ENCODE measurements at places on chromosomes 1 and 21.

DNA sequence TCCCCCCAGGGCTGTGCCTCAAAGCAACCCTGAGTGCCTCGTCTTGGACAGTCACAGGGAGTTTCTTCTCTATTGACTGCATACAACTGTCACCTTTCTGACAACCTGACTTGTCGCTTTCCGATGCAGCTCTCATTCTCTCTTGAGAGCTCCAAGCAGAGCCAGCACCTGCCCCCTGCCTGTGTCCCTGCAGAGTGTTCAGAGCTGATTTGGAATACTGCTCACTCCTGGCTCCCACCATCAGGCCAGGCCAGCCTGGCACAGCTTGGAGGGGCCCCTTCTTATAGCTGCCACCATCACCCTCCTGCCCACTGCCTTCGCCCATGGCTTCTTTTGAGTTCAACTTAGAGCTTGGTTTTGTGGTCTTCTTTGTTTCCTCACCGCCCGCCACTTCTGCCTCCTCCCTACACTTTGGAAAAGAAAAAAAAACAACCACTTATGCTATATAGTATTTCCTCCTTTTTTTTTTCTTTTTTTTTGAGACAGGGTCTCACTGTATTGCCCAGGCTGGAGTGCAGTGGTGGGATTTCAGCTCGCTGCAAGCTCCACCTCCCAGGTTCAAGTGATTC, 12.3 kb downstream of the NCF2 start:
- DNase-seq = no peak

GRCh38 chr1:109802136-109802900, 38.6 kb upstream of the EPS8L3 start:
- DNase-seq = no peak

- DNase-seq = no peak
These were observed 18.1 kb upstream of the PSMA5 start for GRCh38 chr1:109444346-109444745.

DNA sequence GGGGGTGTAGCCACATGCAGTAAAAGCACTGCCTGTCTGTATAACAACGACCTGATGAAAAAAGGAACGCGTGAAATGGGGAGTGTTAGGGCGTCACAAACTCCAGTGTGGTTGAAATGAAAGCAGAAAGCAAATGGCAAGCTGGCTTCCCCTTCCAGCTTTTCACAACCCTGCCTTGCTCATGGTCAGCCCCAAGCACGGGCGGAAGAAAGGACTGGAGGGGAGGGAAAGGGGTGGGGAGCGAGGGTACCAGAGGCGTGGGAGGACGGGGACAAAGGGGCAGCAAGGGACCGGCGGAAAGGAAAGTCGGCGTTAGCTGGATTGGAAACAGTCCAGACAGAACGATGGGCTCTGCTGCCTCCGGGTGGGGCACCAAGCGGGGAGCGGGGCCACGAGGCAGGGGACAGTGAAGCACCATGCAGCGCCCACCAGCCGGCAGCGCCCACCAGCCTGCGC, 9.6 kb downstream of the VPS26C start:
- DNase-seq = peak; percentile 21

GRCh38 chr21:31526040-31526439, 133.5 kb upstream of the SOD1 start:
- DNase-seq = no peak

- peak; percentile 48 for DNase-seq
These were observed 35.0 kb upstream of the TMEM61 start for GRCh38 chr1:54945393-54945936.

DNA sequence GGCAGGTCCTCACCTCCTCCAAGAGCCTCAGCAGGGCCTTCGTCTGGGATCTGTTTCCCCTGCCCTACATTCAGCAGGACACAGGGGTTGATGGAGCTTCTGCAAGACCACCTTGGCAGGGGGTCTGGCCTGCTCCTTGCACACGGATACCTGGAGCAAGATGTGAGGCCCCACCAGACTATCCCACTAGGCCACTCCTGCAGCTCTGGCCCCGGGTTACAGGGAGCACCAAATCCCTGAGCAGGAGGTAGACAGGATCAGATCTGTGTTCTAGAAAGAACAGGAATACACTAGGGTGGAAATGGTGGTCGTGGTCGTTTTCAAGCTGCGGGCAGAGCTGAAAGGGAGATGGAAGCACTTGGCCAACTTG, 33.5 kb downstream of the EPHX1 start:
- no peak for DNase-seq

DNA sequence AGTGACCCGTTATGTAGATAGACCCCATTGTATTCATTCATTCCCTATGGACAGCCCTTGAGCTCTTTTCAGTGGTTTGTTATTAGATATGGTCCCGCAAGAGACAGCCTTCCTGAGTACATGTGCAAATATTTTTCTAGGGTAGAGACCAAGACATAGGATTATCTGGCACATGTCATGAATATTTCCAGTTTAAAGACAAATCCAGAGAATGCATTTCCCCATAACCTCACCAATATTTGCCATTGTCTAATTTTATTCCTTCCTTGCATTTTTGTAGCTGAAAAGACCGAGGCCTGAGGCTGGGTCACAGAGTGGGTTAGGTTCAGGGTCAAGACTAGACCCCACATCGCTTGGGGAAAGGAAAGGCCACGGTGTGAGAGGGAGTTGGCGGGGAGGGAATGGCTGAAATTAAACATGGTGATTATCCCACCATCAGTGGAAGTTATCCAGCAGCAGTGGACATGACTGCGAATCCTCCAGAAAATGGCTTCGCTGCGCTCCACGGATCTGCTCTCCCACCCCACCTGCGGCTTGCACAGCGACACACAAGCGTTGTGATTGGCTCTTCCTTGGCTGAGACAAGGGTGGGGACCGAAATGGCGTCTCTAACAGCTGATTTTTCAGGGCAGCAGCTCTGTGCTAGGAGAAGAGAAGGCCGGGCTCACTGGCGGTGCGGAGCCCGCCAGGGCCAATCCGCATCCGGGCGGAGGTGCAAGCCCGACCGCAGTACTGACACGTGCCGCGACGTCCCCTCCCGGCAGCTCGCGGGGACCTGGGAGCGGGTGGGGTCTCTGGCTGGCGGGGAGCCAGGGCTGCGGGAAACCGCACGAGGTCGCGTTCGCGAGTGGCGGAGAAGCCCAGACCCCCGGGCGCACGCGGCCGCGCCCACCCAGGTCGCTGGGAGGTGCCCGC, 16.1 kb upstream of the STMN1 start:
- peak; percentile 5 for DNase-seq

GRCh38 chr1:54409156-54410142, 3.3 kb upstream of the SSBP3 start:
- no peak for DNase-seq

DNA sequence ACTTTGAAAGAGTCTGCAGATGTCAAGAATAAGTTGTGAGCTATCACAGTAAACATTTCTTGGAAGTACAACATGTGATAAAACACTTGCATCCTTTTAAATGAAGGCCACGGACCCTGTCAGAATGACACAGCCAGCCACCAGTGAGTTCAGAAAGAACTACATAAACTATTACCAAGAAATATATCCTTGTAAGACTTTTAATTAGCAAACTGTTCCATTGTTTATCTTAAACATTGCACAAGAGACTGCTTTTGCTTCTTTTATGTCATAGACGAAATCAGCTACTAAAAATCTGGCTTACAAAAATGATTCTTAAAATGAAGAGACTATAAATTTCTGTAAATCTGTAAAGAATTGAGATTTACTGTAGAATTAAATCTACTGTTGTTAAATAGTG, 17.9 kb downstream of the LRRC7 start:
- DNase-seq = no peak

DNA sequence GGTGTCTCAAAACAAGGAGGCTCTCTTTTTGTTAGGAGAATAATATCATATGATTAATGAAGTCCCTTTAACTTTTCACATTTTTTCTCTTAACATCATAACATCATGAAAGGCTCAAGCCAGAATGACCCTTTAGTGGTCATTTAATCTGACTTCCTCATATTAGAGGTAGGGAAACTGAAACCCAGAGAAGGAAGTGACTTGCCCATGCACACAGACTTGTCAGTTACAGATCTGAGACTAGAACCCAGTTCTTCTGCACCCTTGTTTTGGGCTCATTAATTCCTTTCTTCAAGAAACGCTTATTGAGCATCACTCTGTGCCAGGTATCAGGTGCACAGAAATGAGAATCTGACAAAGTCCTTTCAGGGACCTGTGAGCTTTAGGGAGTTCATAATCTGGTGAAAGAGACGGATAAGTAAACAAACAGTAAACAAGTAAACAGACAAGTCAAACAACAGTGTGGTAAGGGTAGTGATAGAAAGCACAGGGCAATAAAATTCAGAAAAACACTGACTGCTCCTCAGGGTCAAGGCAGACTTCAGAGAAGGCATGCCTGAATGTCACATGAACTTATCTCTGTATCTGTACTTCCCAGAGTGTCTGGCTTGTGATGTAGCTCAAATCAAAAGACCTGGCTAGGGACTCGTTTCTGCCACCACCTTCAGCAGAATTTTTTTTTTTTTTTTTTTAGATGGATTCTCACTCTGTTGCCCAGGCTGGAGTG, 38.3 kb upstream of the OSBPL9 start:
- DNase-seq = no peak

DNA sequence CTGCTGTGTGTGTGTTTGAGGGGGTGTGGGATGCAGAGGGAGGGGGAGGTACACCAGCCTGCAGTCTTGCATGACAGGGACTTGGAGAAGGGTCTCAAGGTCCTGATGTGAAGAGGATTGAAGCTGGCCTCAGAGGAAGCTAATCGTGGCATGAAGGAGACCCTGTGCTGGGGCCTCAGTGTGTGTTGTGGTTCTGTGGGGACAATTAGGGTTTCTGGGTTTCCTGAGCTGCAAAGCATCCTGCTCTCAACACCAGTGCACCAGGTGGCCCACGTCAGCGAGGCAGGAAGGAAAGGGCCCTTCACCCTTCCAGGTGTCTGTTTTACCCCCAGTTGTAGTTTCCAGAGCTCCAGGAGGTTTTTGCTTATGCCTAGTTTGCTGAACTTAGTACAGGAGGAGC, 52.8 kb downstream of the TENT5C start:
- no peak for DNase-seq

DNA sequence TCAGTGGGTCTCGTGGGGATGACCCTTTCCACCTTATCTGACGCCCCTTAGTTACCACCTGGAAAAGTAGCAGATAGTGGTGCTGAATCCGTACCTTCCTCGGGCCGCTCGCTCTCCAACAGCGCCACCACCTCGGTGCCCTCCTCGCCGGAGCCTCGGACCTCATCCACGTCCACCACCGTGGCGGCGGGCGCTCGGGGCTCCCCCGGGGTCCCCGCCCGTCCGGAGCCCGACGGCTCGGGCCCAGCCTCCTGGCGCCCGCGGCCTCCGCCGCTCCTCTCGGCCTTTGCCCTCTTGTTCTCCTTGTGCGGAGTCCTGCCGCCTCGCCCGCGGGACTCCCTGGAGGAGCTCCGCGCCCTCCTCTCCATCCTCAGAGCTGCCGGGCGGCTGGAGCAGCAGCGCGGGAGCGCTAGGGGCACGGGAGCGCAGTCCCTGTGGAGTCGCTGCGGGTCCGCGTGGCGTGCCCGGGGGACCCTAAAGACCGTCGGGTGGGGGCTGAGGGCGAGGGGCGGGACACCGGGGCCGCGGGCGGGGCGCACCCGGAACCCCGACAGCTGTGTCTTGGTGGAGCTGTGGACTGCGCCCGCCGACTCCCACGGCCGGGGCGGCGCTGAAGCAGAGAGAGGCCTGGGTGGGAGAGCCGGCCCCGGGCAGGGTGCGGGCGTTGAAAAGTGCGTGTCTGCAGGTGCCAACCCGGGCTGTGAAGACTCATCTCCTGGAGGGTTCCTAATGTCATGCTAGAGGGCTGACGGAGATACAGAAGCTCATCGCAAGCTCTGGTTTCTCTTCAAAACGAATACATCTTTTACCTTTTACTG, at the start of gene NPHS2:
NPHS2 (minus strand) TSS at position 452 of the 818 bp plus-strand sequence; CDS start at position 368, 84 bp downstream.
- DNase-seq = peak; percentile 25

Measured in Calu3 (cell line).